Sciatic nerve (tissue), 2 donors: ENCODE measurements at places on chromosomes 1 and 21. TPM values are rescaled to one million over a fixed set of nuclear protein-coding genes. Genes with fewer than 3 reads are reported as not detected.

Gene TMEM82
- total RNA-seq: not detected

Gene OR6K3
- not detected for total RNA-seq

Gene KIF21B
- total RNA-seq: 3.7 TPM

Gene FMO4
- total RNA-seq: 4.9 TPM

Gene OLFM3
- total RNA-seq: not detected

Gene OR2L5
- total RNA-seq: not detected

Gene TNFRSF9
- total RNA-seq: 0.27 TPM

Gene RAB7B
- 5.1 TPM for total RNA-seq

Gene VAV3
- total RNA-seq: 6.4 TPM

Gene FLVCR1
- 9.2 TPM for total RNA-seq

Gene PAPPA2
- 1.6 TPM for total RNA-seq

Gene PEAR1
- total RNA-seq: 74.7 TPM

Gene TRPM2
- total RNA-seq: 9.9 TPM

Gene NHLH2
- total RNA-seq: not detected

Gene IL20
- not detected for total RNA-seq

Gene PLEKHN1
- total RNA-seq: 0.40 TPM

Gene KCND3
- 7.5 TPM for total RNA-seq

Gene CHAF1B
- total RNA-seq: 2.5 TPM

Gene S100A1
- 99.7 TPM for total RNA-seq
